Stimulated activated naive B cell treated with anti-CD40 and anti-IgM and Interleukin-4, amounts not matched to agents 10 μg/mL and 1 μg/mL and 100 μg/mL, for 72 hours (primary cell): ENCODE measurements at places on chromosomes 3 and 15.

GRCh38 chr15:68204776-68205557, at the start of gene CALML4:
Gene CALML4, minus strand, starts transcription at chr15:68205332. Its CDS starts 85 bp downstream, at chr15:68205247.
- no peak for DNase-seq

DNA sequence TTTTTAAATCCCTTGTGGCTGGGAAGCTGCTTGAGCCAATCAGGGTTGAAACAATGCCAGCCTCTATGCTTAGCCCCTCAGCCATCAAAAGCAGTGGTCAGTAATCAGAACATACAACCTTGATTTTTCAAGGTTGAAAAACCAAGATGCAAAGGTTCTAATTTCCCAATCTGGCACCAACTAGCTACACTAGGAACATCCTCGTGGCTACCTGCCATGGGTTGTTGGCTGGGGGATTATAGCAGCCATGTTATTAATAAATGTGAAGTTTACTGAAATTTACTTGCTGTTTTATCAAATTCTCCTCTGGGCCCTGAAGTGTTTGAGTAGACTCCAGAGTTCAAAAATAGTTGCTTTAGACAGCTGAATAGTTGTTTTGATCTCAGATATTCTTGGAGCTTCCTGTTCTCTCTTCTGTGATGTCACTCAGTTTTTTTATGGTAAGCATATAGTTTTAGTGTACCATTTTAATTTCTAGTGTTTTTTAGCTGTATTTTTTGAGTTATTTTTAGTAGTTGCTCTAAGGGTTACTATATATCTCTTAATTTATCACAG, 31.9 kb downstream of the PCCB start:
- no peak for DNase-seq

DNA sequence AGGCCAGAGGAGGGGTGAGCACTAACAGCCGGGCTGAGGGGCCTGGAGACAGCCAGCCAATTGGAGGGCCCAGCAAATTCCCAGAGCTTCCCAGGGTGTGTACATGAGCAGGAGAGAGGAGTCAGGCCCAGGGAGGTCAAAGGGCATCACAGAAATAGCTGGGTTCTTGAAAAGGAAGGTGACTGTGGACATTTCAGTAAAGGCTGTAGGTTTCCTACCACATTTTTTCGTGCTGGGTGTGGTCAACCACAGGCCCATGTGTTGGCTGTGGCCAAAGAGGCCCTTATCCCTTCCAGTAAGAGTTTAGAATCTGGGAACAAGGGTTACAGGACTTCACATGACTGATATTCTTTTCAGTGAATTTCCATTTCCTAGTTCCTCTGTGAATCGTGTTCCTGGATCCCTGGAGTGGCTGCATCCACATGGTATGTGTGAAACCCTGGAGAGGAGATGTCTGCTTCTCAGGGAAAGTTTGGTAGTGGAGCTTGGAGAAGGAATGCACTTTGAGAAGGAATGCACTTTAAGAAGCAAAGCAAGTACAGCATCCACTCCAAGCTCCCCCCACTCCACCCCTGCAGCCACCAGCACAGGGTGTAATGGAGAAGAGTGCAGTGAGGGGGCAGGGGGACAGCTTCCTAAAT, 73.2 kb upstream of the HEG1 start:
- DNase-seq, result no peak

DNA sequence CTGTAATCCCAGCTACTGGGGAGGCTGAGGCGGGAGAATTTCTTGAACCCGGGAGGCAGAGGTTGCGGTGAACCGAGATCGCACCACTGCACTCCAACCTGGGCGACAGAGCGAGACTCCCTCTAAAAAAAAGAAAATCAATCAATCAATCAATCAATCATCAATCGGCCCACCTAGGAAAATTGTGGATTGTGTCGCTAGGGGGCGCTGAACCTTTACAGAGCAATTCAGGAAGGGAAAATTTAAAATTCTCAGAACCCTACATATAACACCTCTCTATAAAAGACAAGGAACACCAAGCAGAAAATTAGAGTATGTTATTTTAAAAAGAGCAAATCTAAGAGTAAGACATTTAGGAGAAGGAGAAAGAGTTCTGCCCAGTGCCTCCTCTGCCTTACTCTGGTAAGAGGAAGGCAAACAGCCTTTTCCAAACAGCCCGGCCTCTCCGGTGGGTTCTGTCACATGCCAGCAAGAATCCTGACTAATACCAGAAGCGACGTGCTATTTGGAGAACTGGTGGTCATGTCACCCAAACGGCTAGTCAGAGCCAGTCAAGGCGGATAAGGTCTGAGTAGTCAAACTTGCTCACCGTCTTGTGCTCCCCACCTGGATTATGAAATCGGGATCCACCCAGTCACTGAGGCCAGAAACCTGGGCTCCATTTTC, 22.3 kb upstream of the SMCO1 start:
- no peak for DNase-seq

DNA sequence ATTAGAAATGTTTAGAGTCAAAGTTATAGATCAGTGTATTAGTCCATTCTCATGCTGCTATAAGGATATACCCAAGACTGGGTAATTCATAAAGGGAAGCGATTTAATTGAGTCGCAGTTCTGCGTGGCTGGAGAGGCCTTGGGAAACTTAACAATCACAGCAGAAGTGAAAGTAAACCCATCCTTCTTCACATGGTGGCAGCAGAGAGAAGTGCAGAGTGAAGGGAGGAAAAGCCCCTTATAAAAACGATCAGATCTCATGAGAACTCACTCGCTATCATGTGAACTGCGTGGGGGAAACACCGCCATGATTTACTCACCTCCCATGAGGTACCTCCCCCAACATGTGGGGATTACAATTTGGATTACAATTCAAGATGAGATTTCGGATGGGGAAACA, 871.5 kb downstream of the DIPK2A start:
- no peak for DNase-seq

DNA sequence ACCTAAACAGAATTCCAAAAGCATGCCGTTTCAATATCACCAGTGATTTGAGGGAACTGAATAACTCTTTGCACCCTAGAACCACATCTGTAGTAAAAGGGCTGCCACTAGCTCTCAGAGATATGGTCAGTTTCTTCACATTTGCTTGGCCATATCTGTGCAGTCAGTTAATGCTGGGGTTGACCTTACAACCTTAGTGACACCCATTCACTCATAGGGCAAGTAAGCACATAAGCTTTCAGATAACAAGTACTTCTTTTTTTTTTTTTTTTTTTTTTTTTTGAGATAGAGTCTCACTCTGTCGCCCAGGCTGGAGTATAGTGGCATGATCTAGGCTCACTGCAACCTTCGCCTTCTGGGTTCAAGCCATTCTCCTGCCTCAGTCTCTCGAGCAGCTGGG, 20.4 kb upstream of the FSIP1 start:
- no peak for DNase-seq

GRCh38 chr3:47002171-47003055, 22.9 kb downstream of the NBEAL2 start:
- DNase-seq, result no peak

DNA sequence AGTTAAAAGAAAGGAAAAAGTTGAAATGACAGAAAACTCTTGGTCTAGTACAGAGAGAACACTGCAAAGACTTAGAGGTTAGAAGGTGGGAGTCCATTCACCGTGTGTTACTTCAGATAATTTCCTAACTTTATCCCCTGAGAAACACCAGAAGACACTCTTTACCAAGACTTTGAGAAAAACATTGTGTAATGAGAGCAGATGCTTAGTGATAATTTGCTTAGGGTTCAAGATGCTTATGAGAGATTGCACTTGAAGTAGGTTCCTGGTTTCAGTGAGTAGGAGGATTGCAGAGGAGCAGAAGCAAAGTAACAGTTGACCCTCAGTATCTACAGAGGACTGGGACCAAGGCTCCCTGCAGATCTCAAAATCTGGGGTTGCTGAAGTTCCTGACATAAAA, 594.1 kb downstream of the NR2F2 start:
- no peak for DNase-seq

- no peak for DNase-seq
These were observed 26.8 kb upstream of the FAM107A start for GRCh38 chr3:58604031-58604430.

- no peak for DNase-seq
These were observed 117.8 kb downstream of the RAB11A start for GRCh38 chr15:65987100-65987499.

DNA sequence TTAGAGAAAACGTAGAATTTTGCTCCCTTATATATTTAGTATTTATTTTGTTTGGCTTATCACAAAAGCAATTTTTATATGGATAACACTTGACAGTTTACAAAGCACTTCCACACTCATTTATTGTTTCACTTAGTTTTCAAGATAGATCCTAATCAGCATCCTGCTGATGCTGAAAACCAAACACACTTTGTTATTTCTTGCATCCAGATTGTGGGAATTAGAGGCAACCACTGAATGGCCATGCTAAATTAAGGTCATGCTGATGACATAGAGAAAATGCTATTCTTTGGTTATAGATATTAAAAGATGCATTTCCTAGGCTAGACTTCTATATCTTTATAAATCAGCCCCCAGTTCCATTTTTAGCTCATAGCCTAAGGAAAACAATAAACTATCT, 474.1 kb upstream of the KCNMB2 start:
- DNase-seq, result no peak

- DNase-seq, result no peak
These were observed 43.0 kb upstream of the SLC41A3 start for GRCh38 chr3:126126811-126127431.

DNA sequence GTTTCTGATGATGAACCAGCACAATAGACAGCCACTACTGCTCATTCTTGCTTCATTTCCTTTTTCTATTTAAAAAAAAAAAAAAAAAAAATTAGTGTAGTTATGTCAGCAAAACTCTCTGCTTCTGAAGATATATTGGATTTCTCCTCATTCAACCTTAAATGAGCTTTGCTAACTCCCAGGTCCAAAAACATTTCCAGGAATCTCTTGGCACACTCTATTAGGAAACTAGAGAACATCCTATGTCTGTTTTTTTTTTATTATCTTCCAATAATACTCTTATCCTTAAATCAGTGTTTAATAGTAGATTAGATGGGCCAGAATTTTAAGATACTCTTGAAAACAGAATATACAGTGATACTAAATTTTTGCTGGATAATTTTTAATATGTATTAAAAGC, 398.0 kb downstream of the NAALADL2 start:
- DNase-seq, result no peak

GRCh38 chr3:106379251-106379750, 510.5 kb upstream of the CBLB start:
- no peak for DNase-seq

DNA sequence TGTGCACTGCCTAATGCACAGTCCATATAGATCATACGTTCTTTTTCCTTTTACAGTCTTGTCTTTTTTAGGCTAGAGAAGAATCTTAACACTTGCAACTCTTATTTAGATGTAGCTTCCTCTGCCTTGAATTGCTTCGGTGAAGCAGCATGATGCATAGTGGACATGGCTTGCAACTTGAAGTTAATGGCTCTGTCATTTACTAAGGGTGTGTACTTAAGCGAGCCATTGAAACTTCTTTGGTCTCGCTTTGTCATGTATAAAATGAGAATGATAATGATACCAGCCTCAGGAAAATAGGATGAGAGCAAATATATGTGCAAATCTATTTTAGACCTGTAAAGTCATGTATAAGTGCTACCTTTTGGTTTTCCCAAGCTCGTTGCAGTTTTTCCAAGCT, 147.4 kb downstream of the GHSR start:
- DNase-seq, result no peak

DNA sequence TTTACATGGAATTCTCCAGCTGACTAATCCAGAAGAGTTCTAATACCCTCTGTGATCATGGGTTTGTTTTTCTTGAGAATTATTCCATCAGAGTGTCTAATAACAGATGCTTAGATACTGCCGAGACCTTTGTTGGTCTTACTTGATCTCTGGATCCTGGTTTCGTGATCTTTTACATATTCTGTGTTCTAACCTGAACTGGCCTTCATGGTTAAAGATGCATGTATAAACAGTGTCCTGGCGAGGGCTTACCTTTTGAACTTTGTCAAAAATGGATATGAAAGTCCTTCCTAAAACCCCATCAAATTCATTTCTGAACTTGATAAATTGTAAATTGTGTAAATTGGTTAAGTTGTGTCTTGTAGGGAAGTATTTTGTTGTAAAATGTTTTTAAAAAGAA, 24.8 kb downstream of the UBE2Q2 start:
- no peak for DNase-seq

- DNase-seq, result no peak
These were observed 67.8 kb upstream of the DCBLD2 start for GRCh38 chr3:98969295-98969694.

GRCh38 chr3:189914799-189915198, 205.9 kb downstream of the P3H2 start:
- no peak for DNase-seq

DNA sequence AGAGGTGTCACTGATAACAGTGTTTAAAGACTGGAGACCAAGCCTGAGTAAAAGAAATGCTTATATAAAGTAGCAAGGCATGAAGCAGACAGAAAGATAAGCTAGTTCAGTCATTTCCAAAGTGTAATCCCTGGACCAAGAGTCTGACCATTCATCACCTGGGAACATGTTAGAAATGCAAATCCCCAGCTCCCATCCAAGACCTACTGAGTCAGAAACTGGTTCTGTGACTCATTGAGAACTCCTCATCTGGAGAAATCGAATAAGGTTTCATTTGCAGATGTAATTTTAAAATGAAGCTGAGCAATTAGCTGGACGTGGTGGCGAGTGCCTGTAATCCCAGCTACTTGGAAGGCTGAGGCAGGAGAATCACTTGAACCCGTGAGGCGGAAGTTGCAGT, 473.9 kb upstream of the UBE2E2 start:
- DNase-seq, result no peak

GRCh38 chr3:186902154-186902553, 28.2 kb upstream of the ST6GAL1 start:
- DNase-seq, result no peak

DNA sequence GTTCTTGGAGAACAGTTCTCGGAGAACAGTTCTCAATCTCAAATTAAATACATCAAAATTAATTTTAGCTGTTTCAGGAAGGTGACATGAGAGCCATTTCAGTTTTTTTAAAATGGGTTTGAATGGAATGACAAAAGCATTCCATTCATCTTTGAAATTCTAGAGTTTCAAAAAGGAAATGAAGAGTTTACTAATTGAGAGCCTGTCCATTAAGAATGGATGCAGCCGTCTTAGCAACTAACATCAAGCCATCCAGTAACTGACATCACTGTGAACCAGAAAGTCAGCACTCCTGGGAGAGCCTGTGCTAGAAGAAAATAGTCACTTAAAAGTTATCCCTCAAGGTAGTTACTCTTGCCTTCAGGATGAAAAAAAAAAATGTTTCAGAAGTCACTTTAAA, 47.0 kb upstream of the FSTL1 start:
- DNase-seq, result no peak

DNA sequence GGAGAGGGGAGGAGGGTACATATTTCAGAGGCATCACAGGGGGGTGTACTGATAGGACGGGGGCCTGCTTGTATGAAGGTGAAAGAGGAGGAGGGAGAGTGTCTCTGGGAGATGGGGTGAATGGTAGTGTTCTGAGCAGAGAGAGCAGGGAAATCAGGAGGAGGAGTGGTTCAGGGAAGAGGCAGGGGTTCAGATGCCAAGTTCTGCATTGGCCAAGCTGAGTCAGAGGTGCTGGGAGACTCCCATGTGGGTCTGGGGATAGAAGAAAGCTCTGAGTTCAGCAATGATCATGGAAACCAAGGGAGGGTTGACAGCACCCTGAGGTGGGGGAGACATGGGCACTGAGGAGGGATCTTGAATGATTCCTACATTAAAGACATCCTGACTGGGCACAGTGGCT, 3.0 kb downstream of the CYP8B1 start:
- no peak for DNase-seq
